ENCODE measurements at places on chromosomes 6 and 20.

DNA sequence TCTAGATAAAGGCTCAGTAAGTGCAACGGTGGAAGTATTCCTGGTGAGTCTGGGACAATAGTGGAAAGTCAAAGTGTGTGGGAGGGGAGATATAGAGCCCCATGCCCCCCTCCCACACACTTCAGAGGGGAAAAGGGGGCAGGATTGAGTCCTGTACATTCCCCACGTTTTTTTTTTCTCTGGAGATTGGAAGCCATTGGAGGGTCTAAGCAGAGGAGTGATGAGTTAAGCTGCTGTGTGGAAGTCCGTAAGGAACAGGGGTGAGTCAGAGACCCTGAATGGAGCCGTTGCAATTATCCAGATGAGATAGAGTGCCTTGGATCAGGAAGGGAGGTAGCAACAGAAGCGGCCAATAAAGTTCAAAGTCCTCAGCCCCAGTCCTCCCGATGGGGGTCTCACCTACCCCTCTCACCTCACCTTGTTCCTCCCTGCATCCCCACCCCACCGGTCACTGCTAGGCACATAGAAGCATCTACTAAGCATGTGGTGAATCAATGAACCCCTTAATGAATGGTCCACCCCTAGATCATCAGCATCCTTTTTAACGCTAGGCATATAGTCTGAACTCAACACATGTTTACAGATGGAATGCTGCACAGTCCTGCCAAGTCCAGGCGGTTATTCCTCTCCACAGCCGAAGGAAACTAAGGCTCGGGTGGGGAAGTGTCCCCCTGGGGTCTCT is 662 bp upstream of the SLC9A8 start:
- no peak for DNase-seq

DNA sequence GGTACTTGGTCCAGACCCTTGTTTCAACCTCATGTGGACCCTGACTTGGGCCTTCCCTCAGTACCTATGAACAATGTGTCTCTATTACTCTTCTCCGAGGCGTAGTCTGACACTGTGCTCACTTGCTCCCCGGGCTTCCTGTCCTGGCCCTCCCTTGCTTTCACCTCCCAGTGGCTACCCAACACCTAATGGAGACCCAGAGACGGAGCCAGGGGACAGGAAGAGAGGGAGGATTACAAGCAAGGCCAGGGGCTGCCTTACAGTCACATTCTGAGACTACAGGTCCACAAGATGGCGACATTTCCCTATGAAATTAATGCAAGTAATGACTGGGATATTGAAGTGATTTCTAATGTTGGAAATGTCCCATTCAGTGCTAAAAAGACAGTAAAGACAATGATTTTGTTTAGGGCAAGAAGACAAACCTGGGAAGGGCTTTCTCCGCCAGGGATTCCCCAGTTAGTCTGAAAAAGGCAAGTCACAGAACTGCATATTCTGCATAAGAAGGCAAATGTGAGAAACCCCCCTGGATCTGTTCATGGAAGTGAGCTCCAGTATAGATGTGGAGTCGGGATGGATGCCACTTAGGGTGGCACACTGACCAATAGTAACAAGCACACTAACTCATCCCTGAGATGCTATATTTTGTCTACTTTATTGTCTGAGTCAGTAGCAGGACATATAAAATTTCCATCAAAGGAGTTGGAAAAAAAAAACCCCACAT is 44.0 kb upstream of the ZBTB24 start:
- peak; percentile 37 for DNase-seq

GRCh38 chr6:54411767-54412166 is 103.5 kb downstream of the TINAG start:
- no peak for DNase-seq

- no peak for DNase-seq
Measured at GRCh38 chr6:146544616-146545182, 1.1 kb downstream of the RAB32 start.

DNA sequence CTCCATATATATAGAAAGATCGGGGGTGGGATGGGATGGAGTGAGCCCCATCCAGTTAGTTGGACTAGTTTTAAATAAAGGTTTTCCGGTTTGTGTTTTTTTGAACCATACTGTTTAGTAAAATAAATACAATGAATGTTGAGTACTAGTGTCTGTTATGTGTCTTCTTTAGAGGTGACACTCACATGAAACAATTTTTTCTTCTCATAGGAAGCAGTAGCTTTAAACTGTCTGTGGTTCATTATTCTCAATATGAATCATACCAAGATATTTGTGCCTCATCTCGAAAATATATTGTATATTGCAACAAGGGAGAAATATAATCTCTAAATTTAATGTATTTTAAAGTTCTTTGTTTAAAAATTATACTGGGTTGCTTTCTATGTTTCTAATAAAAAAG is 33.4 kb downstream of the HSF2 start:
- no peak for DNase-seq

GRCh38 chr20:53922901-53923314 is 147.5 kb downstream of the BCAS1 start:
- DNase-seq: no peak

DNA sequence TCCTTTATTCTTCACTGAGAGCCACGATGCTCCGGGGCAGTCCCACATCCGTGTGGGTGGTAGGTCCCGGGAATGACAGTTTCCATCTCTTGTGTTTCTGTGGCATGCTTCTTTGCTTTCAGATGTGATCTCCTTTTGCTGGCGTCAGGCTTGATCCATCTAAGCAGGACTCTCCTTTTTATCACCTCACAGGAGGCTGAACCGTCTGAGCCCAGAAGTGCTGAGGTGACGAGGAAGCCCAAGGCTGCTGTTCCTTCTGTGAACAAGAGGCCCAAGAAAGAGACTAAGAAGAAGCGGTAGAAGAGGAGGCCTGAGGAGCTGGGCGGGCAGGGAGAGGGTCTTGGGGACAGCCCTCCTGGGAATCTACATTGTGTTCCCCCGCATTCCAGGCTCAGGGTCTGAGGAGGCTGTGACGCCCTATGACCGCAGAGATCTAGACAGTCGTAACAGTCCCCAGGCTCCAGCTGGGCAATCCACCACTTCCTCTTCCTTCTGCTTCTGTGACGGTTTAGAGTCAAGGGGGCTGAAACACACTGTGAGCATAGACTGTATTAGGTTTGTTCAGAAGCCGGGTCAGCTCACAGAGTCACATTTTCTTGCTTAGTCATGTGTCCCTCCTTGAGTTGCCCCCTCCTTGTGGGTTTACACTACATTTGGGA is 26.8 kb downstream of the MANBAL start:
- no peak for DNase-seq

- DNase-seq: no peak
Measured at GRCh38 chr20:10253780-10254179, 35.1 kb downstream of the SNAP25 start.
